SK-N-SH (cell line): ENCODE measurements at places on chromosomes 3 and 15. TPM values are rescaled to one million over a fixed set of nuclear protein-coding genes. Genes with fewer than 3 reads are reported as not detected.

DNA sequence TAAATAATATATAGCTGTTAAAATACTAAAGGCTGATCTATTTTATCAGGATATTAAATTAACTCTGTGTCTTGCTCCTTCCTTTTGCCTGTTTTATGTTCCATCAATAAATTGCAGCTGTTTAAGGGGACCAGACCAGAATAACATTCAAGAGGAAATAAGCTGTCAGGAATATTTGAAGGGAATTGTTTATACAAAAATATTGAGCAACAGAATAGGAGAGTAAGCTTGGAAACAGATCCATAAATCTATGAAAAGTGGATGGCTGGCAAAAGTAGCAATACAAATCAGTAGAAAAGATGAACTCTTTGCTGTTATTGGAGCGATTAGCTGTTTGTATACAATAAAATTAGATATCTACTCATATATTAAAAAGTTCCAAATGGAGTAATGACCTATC lies 36.2 kb upstream of the PLSCR2 start:
- H3K27ac ChIP-seq = no peak overlapping the region
- no peak for DNase-seq
- no peaks in the 10 kb centered on the region for H3K27me3 ChIP-seq
- no peaks in the 10 kb centered on the region for H3K36me3 ChIP-seq
- H3K4me1 ChIP-seq = no peaks in the 10 kb centered on the region

- H3K27me3 ChIP-seq = no peaks in the 10 kb centered on the region
- no peak for DNase-seq
- no peak within 1 kb of the TSS for H3K4me3 ChIP-seq
- no peaks in the 10 kb centered on the region for H3K36me3 ChIP-seq
Measured at GRCh38 chr3:32951410-32951811, at the start of gene CCR4. TSS of gene CCR4 (plus strand) at chr3:32951644. CDS start at chr3:32953423, 1,779 bp downstream.

- H3K36me3 ChIP-seq = no peaks in the 10 kb centered on the region
- H3K27ac ChIP-seq = no peak overlapping the region
- DNase-seq = no peak
- H3K27me3 ChIP-seq = no peaks in the 10 kb centered on the region
Measured at GRCh38 chr15:52013151-52013791, 5.7 kb upstream of the MAPK6 start.

DNA sequence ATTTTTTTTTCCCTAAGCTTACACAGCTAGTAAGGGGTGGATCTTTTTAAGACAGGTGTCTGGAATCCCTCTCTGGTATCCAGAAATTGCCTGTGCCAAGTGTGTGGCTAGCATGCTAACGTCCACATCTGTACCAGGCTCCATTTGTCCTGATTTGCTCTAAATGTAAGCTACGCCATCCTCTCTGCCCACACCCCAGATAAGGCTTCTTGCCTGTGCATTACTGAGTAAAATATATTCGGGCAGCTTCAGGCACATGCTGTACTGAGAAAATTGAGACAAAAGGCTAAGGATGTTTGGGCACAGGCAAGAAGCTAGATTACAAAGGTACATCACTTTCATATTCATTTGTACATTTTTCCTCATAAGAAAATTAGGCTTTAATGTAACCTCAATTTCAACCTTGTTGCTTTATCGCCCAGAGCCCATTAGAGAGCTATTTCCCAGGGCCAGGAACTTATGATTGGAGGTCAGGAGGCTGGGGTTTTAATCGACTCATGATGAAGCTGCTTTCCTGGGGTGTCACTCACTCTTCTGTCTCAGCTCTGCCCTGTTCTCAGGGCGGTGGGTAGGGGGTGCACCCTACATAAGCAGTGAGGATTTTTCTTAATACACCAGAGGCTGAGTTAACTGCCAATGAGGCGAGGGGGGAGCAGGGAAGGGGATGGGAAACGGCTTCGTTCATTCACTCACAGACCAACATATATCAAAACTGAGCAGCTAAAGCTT lies 106.3 kb downstream of the RORA start:
- no peak overlapping the region for H3K4me3 ChIP-seq
- no peak overlapping the region for H3K27ac ChIP-seq
- no peaks in the 10 kb centered on the region for H3K27me3 ChIP-seq
- no peaks in the 10 kb centered on the region for H3K4me1 ChIP-seq

PDCD7 gene
- 15.3 and 17.5 TPM in 2 replicates for polyA plus RNA-seq

DNA sequence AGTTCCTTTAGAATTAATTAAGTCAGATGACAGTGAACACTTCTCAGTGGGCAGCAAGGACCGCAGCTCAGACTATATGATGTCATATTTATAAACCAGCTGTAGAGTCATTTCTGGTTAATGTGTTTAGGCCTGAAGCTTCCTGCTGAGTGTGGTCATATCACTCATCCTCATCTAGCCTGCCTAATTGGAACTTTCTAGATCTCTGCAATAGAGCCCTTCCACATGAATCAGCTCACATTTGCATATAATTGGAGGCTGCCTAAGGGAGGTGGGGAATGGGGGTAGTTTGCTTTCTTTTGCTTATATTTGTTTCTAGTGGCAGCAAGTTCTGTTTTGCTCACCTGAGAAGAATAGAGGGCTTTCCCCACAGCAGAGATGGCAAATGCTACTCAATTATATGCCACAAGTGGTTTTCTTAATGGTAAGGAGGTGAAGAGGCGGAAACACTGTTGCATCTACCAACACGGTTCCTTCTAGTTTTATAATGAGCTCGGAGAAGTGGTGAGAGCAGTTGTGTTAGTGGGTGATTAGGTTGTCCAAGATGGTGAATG lies 148.1 kb downstream of the KLHL25 start:
- peak overlapping the region; percentile 65 for H3K27ac ChIP-seq
- peaks cover 6% of the 10 kb centered on the region; the same call in 1 of the 2 replicates for H3K4me1 ChIP-seq
- no peak overlapping the region for H3K4me3 ChIP-seq

- H3K27me3 ChIP-seq = no peaks in the 10 kb centered on the region
- no peak overlapping the region for H3K27ac ChIP-seq
- no peak overlapping the region for H3K4me3 ChIP-seq
- no peaks in the 10 kb centered on the region for H3K4me1 ChIP-seq
Measured at GRCh38 chr3:62003835-62004234, 369.5 kb downstream of the FEZF2 start.

DNA sequence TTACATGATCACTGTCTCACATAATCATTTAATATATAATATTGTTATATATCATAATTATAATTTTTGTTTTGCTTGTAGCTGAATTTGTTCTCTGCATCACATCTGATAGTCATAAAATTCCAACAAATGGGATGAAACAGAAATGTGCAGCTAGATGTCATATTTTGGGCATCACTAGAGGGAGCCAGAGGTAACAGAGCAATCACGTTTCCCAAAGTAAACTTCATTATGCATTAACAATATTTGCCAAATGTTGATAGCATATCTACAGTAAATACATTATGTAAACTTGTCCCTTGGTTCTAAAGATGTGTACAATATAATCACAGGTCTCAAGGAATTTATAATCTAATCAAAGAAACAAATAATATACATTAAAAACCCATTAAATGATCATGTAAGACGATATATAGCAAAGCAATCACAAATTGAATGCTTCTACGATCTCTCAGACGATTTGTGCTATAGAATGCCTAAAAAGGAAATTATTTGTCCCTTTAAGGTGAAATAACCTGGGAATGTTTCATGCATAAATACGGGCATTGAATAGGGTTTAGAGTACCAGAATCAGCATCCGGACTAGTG lies 234.2 kb upstream of the MCTP2 start:
- no peak overlapping the region for H3K4me3 ChIP-seq
- no peak overlapping the region for H3K27ac ChIP-seq
- no peaks in the 10 kb centered on the region for H3K36me3 ChIP-seq
- H3K4me1 ChIP-seq = peaks cover 13% of the 10 kb centered on the region
- H3K27me3 ChIP-seq = no peaks in the 10 kb centered on the region

DNA sequence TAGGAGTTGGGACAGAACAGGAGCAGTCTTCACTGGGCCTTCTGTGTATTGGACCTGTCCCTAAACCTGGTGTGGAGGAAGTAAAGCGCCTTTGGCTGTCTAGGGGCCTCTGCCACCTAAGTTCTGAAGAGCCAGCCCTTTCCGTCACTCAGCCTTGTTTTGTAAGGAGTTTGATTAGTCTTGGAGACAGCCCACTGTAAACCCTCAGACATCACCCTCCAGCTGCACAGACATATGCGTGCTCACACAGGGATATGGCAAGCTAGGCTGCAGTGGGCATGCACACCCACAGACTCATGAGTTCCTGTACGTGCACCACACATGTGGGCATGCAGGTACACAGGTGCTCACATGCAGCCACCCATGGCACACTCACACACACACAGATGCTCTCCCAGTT lies 5.2 kb downstream of the PRKCD start:
- no peaks in the 10 kb centered on the region for H3K27me3 ChIP-seq

CACNA1D gene
- 0.05 and 0.12 TPM in 2 replicates for polyA plus RNA-seq

UPK1B gene
- polyA plus RNA-seq = not detected in 2 replicates

DNA sequence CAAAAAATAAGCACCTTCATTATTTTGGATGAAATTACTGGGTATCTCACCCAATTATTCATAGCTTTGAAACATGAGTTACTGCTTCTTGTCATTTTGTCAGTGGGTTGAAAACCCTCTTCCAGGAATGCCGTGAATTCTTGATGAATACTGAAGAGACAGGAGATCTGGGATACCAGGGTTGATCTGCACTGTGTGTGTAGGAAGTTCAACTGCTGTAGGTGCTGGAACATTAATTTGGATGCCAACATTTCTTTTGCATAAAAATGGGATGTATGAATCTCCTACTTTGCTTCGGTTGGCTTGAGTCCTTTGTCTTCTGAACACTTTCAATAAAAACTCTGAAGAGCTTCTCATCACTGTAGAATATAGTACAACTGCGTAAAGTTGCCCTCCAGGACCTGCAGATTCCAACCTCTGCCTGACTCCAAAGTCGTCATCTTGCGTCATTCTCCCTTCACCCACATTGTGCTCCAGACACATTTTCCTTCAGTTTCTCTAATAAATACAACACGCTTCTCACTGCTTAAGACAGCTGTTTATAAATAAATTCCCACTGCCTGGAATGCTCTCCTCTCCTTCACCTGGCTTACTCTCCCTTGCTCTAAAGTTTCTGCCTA lies 312.7 kb upstream of the TGFBR2 start:
- no peaks in the 10 kb centered on the region for H3K27me3 ChIP-seq
- no peak overlapping the region for H3K4me3 ChIP-seq
- peak overlapping the region; percentile 14 for H3K27ac ChIP-seq
- H3K4me1 ChIP-seq = no peaks in the 10 kb centered on the region
- DNase-seq = no peak

CCR8 gene
- polyA plus RNA-seq = not detected in 2 replicates

DNA sequence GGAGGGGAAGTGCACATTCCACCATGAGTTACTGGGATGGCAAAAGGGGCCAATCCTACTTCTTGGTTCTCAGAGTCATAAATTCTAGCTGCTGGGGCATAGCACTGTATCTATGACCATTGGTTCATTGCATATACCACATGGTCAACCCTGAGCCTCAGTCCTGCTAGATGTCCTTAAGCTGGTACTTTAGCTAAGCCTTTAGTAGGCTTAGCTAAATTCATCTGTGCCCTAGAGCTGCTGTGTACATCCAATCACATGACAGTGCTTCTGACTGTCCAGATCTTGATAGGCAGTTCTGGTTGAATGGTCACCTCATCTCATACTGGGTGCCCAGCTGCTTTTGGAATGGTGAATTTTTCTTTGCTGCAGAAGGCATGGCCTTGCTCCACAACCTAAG lies 8.2 kb downstream of the NDUFB4 start:
- no peak for DNase-seq
- H3K27me3 ChIP-seq = no peaks in the 10 kb centered on the region
- H3K27ac ChIP-seq = no peak overlapping the region
- H3K4me1 ChIP-seq = peaks cover 5% of the 10 kb centered on the region; the same call in 1 of the 2 replicates
- H3K4me3 ChIP-seq = no peak overlapping the region
- peaks cover 38% of the 10 kb centered on the region for H3K36me3 ChIP-seq

- H3K4me3 ChIP-seq = no peak overlapping the region
- H3K27ac ChIP-seq = no peak overlapping the region
- no peaks in the 10 kb centered on the region for H3K36me3 ChIP-seq
- DNase-seq = no peak
- no peaks in the 10 kb centered on the region for H3K27me3 ChIP-seq
Measured at GRCh38 chr3:140904521-140904920, 37.1 kb upstream of the SLC25A36 start.

GRCh38 chr3:56131974-56132590 lies 336.2 kb downstream of the ERC2 start:
- peaks cover 15% of the 10 kb centered on the region for H3K4me1 ChIP-seq
- 0 out of 2 replicates have a peak overlapping the region, but pooled peaks have one; percentile 32 for H3K4me3 ChIP-seq
- DNase-seq = no peak
- peak overlapping the region; percentile 77; the same call in 1 of the 2 replicates for H3K27ac ChIP-seq

- H3K4me1 ChIP-seq = peaks cover 16% of the 10 kb centered on the region
- no peaks in the 10 kb centered on the region for H3K36me3 ChIP-seq
- H3K27ac ChIP-seq = no peak overlapping the region
- DNase-seq = peak; percentile 55
Measured at GRCh38 chr3:139561959-139562676, 22.6 kb upstream of the RBP1 start.
